Stimulated activated CD4-positive, alpha-beta T cell treated with anti-CD3 and anti-CD28 coated beads, Interleukin-4, amount 100 ng/mL, for 4 hours (primary cell): ENCODE measurements at places on chromosomes 1 and 21.
A peak's percentile ranks its signal among the peaks of the same experiment; 100 is the strongest.

DNA sequence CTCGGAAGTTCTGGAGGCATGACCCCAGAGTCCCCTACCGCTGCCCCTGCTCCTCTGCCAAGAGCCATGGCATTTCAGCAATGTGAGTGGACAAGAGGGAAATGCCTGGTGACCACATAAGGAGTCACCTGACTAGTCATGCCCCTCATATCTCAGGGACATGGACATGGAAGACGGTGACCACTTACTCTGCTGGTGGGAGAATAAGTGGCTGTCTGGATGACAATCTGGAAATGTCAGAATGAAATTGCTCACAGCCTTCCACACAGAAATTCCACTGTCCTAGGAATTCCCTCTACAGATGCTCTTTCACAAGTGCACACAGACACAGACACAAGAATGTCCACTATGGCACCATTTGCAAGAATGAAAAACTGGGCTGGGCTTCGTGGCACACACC is 24.3 kb upstream of the PLEKHG5 start:
- no peak for DNase-seq

DNA sequence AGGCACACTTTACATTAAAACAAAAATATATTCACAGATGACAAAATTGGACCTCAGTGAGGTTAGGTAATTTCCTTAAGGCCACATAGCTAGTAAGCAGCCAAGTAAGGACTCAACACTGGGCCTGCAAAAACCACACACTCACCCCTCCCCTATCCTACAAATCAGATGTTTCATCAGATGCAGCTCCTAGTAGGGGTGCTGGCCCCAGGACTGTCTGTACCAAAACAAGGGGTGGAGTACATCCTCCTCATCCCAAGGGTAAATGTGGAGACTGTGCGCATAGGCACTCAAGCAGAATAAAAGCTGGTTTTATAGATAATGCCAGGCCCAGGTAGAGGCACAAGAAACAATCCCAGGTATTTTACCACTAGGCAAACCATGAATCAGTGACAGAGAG is 25.7 kb downstream of the URB1 start:
- no peak for DNase-seq

DNA sequence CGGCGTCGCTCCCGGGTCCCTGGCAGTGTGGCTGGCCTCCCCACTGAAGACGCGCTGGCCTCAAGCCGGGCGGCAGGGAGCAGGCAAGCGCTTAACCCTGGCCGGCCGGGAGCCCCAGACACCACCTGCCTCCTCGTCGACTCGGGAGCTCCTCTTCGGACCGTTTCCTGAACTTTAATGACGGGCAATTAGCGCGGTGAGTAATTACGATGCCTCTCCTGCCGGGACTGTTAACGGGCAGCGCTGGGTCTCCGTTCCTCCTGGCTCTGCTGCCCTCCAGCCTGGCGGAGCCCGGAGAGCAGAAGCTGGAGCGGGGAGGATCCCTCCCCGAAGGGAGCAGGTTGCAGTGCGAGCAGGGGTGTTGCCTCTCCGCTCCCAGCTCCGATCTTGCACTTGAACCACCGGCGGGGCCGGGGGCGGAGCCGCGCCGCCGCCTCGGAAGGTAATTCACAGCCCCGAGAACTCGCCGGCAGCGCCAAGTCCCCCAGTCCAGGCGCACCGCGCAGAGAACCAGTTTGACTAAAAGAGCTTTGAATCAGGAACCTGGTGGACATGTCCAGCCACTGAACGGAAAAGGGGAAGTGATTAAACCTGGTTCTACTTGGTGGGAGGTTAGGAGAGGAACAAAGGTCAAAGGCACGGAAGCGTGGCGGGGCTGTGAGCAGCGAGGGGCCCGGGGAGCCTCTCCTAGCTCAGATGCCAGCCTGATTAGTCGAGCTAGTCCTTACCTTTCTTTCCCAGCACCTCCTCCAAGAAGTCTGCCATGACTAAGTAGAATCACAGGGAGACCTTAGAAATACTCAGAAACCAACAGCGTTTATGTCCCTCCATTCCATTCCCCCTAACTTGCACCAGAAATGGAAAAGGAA is 18.3 kb upstream of the PLEKHA6 start:
- peak; percentile 52 for DNase-seq

DNA sequence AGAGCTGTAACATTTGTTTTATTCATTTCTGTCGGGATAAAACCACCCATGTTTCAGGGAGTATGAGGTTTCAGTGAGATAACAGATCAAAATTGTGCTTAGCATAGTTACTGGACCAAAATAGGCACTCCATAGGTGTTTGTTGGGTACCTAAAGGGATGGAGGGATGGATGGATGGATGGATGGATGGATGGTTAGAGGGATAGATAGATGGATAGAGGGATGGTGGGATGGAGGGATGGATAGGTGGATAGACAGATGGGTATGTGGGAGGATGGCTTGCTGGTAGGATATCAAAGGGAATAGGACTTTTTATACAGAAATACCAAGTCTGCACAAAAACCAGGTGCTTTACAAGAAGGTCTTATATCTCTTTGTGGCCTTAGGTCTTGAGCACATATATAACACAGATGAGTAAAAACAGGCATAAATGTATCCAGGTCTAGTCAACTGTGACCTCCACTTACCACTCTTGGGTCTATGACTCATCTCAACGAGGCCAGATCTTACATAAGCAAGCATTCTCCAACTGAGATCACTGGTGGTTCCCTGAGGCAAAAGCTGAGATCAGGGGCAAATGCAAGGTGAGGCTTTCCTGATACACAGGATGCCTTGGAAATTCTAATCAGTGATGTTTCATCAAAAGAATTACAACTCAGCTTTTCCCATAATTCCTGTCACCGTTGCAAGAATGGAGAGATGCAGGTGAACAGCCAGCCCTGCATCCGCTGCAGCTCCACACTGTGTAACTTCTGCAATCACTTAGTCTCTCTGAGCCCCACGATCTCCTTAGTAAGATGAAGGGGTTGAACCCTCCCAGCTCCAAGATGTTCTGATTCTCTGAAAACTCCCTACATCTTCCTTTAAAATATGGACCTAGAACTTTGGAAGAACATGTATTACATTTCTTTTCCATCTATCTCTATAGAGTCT is 32.0 kb downstream of the PTAFR start:
- DNase-seq, result no peak

DNA sequence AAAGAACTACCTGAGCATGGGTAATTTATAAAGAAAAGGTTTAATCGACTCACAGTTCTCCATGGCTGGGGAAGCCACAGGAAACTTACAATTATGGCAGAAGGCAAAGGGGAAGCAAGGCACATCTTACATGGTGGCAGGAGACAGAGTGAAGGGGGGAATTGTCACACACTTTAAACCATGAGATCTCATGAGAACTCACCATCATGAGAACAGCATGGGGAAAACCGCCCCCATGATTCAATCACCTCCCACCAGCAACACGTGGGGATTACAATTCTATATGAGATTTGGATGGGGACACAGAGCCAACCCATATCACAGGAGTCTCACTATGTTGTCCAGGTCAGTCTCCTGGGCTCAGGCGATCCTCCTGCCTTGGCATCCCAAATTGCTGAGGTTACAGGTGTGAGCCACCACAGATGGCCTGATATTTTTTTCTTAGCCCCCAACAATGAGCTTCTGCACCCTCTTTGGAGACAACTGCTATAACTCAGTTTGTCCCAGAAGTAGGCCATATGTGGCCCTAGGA is 22.5 kb upstream of the MORC3 start:
- no peak for DNase-seq

DNA sequence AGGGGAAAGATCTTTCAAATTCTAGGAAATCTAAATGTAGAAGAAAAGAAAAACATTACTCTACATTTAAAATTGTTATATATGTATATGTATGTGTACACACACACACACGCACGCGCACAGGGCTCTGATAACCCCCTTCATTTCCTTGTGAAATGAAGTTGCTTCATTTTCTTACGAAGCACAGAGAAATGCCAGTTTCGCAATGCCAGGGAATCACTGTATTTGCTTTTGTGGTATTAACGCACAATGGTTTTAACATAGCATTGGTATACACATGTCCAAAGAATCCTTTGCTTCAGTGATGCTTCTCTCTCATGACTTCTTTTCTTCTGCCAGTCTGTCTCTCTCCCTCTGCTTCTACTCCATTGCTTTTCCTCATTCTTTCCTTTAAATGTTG is 8.4 kb upstream of the DDAH1 start:
- no peak for DNase-seq

- DNase-seq, result no peak
These were observed 289.1 kb downstream of the PTBP2 start for GRCh38 chr1:97010566-97011264.

DNA sequence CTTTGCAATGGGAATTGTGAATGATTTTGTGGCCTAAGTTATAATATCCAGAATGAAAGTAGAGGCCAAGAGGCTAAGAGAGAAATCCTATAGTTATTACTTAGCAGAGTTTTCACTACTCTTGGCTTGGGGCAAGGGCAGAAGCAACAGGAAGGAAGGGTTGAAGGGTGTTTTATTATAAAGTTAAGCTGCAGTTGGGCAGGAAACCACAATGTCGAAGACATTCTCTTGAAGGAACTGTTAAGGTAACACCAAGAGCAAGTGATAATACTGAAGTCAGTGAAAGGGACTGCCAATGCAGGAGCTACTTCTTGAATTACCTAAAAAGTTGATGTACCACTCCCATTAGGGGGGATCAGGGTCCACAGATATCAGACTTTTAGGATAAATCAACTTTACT is 8.3 kb downstream of the XCL2 start:
- DNase-seq, result no peak

DNA sequence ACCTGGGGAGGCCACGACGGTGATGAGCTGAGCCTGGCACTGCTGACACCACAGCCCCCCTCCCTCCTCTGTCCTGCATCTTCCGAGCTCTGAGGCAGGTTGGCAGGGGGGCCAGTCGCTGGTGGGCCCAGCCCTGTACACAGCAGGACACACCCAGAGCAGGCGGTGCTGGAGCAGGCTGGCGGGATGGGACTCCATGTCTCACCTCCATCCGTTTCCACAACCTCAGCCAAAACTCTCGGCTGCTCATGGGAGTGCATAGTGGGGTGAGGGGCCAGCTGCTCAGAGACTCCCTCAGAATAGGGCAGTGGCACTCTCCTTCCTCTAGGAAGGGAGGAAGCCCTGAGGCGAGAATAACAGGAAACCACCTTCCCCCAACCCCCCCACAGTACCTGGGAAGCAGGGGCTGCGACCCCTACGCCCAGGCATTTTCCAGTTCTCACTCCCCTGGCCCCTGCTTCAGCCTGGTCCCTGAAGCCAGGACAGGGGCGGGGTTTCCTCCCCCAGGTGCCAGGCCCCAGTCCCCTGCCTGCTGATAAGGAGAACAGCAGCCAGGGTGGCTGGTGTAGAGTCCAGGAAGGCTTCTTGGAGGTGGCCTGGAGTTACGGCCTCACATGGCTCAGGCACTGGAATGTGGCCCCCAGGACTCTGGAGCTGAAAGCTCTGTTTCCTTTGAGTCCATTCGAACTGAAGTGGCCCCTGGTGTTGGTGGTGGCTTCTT is 3.2 kb upstream of the IBA57 start:
- DNase-seq, result no peak

GRCh38 chr1:113912594-113913311 is 7.6 kb downstream of the DCLRE1B start:
- DNase-seq, result no peak

DNA sequence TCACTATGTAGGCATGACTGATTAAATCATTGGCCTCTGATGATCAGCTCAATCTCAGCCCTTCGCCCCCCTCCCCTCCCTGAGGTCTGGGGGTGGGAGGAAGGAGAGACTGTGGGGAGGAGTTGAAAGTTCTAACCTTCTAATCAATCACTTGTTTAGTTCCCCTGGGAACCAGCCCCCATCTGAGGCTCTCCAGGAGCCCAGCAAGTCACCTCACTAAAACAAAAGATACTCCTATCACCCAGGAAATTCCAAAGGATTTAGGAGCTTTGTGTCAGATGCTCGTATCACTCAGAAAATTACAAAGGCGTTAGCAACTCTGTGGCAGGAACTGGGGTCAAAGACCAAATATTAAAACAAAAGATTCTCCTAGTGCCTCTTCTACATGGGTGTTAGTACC is 21.6 kb downstream of the SYF2 start:
- no peak for DNase-seq

- peak; percentile 28 for DNase-seq
These were observed 55.0 kb downstream of the S1PR1 start for GRCh38 chr1:101291562-101292380.

- no peak for DNase-seq
These were observed 36.9 kb upstream of the DISP1 start for GRCh38 chr1:222777977-222778376.

DNA sequence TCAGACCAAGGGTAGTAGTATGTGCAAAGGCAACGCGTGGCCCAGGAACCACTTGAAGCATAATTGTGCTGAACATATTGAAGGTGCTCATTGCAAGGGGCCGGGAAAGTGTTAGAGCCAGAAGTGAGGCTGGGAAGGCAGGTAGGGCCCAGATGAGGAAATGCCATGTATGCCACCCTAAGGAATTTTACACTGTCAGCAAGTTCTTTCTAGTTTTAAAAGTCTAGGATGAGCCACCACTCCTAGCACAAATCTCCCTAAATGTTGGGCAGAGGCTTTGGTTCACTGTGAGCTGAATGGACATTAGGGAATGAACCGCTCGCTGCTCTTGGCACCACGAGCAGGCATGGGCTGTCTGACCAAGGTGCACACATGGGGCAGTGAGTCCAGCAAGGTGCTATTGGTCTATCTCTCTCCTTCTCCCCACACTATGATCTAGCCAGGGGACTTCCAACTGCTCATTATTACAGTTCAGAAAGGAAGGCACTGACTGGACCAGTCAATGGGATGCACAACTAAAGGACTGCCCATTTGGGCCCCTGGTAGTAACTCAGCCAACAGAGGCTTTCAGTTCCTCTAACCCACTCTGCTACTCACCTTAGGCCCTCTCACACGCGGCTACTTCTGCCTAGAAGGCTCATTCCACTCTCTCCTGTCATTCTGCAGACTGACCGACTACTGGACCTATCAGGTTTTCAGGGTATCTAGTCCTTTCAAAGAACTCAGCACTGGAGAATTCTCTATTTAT is 2.0 kb downstream of the KANK4 start:
- DNase-seq, result no peak

GRCh38 chr1:155978973-155979429 is 654 bp upstream of the ARHGEF2 start:
- no peak for DNase-seq

GRCh38 chr1:169486281-169487051 is 722 bp upstream of the SLC19A2 start:
- DNase-seq, result no peak

DNA sequence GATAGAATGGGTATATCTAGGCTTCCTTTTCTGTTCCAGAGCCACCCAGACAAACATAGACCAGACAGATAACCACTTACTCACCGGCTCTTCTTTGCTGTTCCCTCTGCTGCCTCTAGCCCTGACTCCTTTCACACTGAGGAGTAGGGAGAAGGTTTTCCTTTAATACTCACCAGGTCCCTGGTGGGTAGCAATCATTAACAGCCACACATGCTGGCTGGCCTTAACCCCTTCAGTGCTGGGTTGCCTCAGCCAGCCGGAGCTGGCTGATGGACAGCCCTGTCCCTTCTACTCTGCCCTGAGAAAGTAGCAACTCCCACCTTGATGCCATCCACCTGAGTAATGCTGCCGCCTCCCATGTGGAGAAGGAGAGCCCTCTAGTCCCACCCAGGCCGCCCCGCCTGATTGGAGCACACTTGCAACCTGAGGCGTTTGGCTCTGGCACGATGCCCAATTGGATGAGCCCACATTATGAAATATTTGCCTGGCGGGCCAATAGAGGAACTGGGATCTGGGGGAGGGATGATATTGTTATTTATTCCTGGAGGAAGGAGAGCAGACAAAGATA is 71.6 kb downstream of the PLEKHA6 start:
- DNase-seq, result no peak

- DNase-seq, result no peak
These were observed 76.0 kb downstream of the POFUT2 start for GRCh38 chr21:45211661-45212060.
